NCI-H1105 treated with DMSO at 0.1 percent for 48 hours (cell line): ENCODE measurements at places on chromosomes 4 and X.

DNA sequence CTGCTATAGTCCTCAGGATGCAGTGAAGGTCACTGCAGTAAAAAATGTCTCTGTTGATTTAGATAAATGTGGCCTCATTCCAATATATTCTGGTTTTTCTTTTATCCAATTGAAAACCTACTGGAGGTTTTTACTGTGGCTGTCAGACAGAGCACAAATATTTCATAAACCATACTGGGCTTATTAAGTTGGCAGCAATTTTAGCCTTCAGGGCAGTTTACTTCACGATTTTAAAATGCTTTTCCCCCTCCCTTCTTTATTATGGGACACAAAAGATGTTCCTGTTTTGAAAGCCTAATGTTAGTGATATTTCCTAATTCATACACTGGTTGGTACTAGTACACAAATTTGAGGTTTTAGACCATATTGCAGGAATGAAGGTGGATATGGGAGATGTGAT, 939.4 kb downstream of the C4orf33 start:
- DNase-seq = no peak

GRCh38 chrX:1466232-1466661, 13.5 kb upstream of the ASMTL start:
- no peak for DNase-seq

DNA sequence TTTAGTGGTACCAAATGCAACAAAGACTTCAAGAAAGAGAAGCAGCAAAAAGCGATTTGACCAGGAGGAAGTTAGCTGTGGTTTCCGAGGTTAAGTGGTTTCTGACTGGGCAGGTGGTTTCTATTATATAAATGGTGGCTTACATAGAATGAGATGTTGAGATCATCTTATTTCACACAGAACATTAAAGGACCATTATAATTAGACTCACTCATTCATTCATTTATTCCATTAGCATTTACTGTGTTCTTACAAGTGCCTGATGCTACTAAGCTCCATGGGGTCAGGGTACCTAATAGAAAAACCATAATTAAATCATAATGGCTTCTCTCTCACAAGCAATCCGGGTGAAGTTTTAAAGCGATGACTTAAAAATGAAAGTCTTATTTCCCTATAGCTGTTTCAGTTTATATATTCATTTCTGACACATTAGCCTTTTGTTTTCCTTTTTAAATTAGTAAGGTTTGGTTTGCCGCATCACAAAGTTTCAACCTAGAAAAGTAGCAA, 10.6 kb downstream of the TSPAN6 start:
- DNase-seq = no peak

DNA sequence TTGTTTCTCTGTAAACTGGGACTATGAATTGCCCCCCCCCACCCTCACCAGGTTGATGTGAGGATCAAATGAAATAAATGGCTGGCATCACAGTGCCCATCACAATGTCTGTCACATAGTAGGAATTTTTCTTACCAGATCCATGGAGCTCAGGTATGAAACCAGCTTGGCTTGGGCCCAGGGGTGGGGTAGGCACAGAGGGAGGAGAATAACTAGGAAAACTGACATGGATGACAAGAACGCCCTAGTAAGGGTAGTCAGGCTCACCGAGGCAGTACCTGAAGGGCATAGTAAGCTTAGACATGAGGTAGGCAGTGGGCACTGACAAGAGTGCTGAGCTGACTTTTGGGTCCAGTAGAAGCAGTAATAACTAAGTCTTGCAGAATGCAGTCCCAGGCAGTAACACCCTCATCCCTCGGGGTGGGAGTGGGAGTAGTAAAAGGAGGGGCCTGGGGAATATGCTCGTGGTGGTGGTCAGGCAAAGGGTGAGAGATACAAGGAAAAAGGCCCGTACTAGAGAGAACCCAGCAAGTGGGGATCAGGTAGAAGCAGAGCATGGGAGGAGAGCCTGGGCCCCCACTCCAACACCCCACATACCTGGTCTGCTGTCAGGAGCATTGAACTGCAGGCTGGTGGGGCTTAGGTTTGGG, 155.9 kb upstream of the PJA1 start:
- DNase-seq = no peak

DNA sequence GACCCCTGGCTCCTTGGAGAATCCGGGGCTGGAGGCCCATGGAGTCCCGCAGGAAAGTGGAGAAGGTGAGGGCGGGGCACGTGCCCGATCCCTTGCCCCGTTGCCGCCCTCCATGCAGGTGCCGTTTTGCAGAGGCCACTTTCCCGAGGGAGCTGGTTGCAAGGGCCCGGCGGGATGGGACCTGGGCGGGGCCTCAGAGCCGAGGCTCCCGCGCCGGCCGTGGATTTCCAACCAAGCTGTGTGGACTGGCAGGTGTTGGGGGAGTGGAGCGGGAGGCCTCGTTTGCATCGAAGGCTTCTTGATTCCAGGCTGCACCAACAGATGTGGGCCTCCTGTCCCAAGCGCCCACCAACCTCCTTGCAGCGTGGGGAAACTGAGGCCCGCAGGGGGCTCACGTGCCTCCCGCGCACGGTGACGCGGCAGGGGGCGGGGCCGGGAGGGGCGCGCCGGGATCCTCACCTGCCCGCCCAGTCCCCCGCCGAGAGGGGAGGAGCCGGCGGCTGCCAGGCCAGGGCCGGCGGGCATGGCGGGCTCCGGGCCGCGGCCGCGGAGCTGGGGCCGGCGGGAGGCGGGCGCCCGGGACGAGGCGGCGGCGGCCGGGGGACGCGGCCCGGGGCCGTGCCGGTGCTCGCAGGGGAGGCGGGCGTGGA, 24.9 kb downstream of the SH3BP2 start:
- peak; percentile 16 for DNase-seq

- no peak for DNase-seq
Observed at GRCh38 chr4:78069319-78069718, 12.2 kb downstream of the FRAS1 start.

DNA sequence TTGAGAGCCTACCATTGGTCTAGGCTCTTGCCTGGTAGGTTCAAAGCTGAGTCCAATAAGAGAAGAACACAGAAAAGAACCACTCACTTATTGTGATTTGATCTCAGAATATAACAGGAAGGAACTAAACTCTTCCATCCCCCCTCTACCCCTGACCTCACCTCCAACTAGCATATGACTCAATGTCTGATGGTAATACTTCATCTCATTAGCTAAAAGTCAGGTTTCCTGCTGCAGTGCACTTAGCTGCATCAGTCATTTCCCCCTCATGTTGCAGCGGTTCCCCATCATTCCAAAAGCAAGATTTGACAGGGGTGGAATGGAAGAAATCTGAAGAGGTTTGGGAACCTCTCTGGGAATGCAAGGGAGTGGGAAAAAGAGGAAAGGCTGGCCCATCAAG, 289.5 kb downstream of the SMARCA1 start:
- DNase-seq = no peak

DNA sequence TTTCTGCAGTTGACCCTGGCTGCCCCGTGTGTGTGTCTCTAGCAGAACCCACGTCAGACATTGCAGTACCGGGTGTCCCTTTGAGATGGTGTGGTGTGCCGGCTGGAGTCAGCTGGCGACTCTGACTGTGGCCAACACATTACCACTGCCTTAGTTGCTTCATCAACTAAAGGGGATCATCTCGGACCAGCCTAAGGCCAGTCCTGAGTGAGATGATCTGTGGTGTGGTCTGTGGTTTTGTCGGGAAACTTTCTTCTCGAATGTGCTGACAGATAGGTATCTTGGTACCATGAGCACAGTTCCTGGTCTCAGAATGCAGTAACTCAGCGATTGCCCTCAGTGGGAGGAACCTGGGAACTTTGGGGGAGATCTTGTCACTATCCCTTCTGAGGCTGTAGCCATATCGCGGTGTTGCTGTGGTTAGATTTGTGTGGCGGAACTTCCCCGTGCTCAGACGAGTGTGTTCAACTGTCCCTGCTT, 15.8 kb downstream of the TBC1D14 start:
- no peak for DNase-seq

- DNase-seq = no peak
Observed at GRCh38 chr4:12701384-12701783, 782.8 kb downstream of the RAB28 start.

DNA sequence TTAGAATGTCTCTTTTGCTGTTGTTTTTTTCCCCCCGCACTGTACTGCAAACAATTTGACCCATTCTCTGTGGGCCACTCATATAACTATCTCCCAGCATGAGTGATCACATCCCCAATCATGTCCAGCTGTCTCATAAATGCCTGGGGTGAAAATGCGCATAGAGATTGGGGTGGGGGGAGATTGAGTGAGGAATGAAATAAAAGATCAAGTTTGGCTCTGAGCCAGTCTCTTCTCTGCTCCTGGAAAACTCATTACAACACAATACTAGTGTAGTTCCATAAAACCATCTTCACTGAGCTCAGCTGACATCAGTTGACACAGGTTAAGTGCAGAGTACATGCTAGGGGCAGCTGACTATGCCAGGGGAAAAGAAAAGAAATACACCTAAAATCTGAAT, 96.9 kb downstream of the EGF start:
- DNase-seq = no peak

- DNase-seq = no peak
Observed at GRCh38 chrX:136627409-136627808, 20.5 kb upstream of the CD40LG start.

- DNase-seq = no peak
Observed at GRCh38 chrX:119410027-119410819, 11.1 kb downstream of the SLC25A43 start.

DNA sequence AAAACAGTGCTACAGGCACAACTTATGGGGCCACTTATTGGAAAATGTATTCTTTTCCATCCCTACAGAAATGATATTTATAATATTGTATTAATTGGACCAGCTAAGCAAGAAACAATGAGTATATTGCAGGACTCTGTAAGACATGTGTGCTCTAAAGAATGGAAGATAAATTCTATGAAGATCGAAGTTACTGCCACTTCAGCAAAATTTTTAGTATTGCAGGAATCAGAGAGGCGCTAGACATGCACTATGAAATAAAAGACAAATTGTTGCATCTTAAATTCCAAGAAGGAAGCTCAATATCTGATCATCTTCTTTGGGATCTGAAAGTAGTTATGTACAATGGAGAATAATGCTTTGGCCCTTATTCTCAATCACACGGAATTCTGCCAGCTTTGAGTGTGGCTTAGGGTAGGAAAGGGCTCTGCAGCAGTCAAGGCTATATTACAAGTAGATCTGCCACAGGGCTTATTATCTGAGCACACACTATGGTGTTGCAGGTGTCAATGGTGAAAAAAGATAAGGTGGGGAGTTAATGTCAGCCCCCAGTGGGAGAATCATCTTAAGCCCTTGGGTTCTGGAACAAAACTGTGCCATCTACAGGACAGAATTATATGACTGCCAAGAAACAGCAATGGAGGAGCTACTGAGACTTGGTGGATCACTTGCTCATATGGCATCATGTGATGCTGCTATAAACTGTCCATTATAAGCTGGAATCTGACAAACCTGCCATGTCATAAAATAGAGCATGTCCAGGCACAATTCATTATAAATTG, 334.0 kb upstream of the NDST3 start:
- no peak for DNase-seq

GRCh38 chr4:147334478-147334877, 146.4 kb upstream of the EDNRA start:
- no peak for DNase-seq

DNA sequence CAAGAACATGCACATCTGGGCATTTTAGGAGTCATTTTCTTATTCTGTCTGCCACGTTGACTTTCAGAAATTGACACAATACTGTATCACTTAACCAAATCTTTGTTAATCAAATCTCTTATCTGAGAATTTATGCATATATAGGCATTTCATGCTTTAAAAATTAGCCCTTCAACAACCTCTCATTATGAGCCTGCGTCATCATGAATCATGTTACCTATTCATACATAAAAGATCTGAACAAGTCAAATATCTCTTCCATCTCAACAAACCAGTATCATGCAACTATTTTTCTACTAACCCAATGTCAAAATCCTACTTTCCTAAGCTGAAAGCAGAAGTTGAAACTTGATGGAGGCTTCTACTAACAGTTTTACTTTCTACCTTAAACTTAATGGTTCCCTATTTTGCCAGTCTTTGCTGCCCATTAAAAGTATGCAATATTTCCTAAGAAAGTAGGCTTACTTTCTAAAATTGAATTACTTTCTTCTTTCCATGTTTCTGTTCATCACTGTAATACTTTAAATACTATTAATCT, 1.8 kb downstream of the ADAM29 start:
- DNase-seq = no peak

DNA sequence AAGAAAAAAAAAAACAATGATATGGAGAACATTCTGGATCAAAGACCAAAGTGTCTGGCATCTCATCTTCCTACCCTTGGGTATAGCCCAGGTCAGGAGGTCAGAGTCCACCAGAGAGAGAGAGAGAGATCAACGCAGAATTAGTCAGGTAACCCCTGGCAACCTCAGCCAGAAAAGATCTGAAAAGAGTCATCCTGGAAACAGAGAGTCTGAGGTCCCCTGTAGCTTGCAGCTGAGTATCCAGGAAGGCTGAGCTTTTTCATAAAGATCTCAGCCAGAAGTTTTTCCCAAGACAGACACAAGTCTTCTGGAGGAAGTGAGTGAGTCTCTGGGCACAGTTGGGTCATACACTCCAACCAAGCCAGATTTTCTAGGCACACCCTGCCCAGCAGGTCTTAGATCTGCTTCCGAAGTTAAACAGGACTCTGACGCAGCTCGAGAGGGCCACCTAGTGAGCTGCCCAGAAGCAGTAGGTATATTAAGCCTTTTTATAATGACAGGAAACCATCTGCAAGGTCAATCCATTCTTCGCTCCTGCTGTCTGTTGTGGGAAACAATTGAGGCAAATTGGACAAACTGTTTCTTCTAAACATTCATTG, 35.7 kb downstream of the ACE2 start:
- DNase-seq = peak; percentile 52

GRCh38 chrX:134460862-134461220, 876 bp downstream of the HPRT1 start:
- DNase-seq = peak; percentile 4

- no peak for DNase-seq
Observed at GRCh38 chr4:79201971-79202370, 123.9 kb downstream of the NAA11 start.

DNA sequence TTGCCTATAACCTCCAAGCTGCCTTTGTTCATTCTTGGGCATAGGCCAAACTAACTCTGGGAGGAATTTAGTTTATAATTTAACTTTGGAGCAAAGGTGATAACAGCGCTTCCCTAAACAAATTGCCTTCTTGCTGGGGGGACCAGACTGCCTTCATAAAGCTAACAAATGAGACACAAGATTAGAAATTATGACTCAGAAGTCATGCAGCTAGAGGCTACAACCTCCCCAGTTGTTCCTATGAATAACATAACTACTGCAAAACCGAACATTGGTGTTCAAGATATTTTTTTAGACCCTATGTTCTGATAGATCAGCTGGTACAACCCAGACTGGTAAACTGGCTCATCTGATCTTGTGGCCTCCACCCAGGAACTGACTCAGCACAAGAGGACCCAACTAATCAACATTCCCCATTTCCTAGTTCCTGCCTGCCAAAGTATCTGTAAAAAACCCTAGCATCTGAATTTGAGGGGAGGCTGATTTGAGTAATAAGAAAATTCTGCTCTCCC, 22.0 kb upstream of the TMPRSS11B start:
- DNase-seq = no peak

- no peak for DNase-seq
Observed at GRCh38 chr4:101791182-101791558, 640 bp downstream of the BANK1 start.
